Stimulated activated CD8-positive, alpha-beta memory T cell treated with anti-CD3 and anti-CD28 coated beads, Interleukin-15, amount 100 ng/mL, for 48 hours (primary cell): ENCODE measurements at places on chromosomes 11 and 22.

DNA sequence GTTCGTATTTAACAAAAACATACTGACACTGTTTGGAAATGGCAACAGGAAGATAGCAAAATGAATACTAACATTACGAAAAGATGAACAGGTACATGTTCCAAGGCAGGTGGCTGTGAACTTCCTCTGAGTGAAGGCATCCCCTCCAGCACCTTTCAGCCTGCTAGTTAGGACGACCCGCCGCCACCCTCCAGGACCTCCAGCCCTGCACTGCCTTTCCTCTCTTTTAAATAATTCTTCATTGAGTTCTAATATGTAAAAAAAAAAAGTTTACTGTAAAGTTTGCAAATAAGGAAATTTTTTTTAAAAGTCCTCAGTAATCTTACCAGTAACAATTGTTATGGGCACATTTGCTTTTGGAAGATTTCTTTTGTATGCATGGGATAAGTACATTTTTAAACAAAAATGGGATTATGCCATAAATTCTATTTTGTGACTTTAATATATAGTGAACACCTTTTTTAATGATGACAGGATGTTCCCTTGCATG lies 6.0 kb downstream of the NEAT1 start:
- DNase-seq, result no peak

- no peak for DNase-seq
Observed at GRCh38 chr11:75534259-75535069, 8.7 kb upstream of the GDPD5 start.

GRCh38 chr22:46763051-46763705 lies 728 bp downstream of the TBC1D22A start:
- DNase-seq, result no peak

DNA sequence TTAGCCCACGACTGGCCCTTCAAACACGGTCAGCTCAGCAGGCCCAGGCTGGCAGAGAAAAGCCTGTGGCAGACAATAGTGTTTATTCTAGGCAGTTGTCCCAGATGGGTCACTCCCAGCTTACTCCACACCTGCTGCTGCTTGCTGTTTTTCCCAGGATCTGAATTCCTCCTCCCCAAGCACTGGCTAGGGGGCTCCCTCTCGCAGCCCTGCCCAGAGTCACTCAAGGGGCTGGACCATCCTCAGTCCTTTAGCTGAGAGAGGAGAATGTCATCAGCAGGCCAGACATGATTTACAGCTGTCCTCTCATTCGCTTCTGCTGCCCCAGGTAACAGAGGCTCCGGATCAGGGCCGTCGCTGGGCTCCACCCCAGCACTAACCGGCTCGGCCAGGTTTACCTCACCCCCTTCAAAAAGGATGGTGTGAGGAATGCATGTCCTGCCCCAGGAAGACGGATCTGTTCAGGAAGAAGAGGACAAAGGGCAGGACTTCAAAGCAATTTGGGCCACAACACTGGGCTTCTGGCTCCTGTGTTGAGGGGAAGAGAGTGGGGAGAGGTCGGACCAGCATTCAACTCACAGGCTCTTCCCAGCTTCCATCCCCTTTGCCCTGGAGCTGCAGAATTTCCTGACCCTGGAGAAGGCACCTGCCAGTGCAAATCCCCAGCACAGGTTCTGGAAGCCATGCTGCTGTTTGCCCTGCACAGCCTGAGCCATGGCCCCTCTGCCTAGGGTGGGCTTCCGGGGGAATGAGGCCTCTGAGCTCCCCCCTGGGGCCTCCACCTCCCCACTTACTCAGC lies 59.7 kb upstream of the BARX2 start:
- DNase-seq, result no peak

- DNase-seq, result no peak
Observed at GRCh38 chr22:20388200-20388599, 5.8 kb upstream of the ZNF74 start.

- DNase-seq, result no peak
Observed at GRCh38 chr11:76257074-76257719, 50.9 kb upstream of the WNT11 start.

GRCh38 chr11:3866836-3867208 lies 11.4 kb downstream of the STIM1 start:
- no peak for DNase-seq

GRCh38 chr11:99197477-99197876 lies 176.7 kb downstream of the CNTN5 start:
- no peak for DNase-seq

GRCh38 chr11:13776134-13776815 lies 107.8 kb downstream of the FAR1 start:
- no peak for DNase-seq

DNA sequence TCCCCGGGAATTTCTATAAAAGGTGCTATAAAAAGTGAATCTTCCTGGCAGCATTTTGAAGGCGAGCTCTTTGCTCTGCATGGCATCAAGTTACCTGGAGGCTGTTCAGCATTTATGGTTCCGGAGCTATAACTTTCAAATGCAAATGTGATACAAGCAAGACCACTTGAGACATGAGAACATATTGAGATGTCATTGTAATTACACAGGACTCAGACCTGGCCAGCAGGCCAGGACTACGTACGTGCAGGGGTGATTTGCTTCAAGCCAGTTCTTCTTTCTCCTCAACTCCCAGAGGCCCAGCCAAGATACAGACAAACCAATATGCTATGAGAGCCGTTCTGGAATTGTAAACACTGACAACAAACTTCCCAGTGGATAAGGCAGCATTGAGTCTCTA lies 227.4 kb upstream of the FAT3 start:
- no peak for DNase-seq

- no peak for DNase-seq
Observed at GRCh38 chr22:48753752-48754517, 1073.7 kb downstream of the BRD1 start.

GRCh38 chr22:50676180-50676636 lies 3.6 kb downstream of the SHANK3 start:
- DNase-seq, result no peak

- DNase-seq, result no peak
Observed at GRCh38 chr11:86782742-86783141, 17.6 kb upstream of the PRSS23 start.

- DNase-seq, result no peak
Observed at GRCh38 chr11:123479048-123479837, 49.2 kb downstream of the GRAMD1B start.

- no peak for DNase-seq
Observed at GRCh38 chr11:10158461-10158860, 135.6 kb downstream of the SBF2 start.

- no peak for DNase-seq
Observed at GRCh38 chr11:82998697-82999096, 73.0 kb downstream of the RAB30 start.

DNA sequence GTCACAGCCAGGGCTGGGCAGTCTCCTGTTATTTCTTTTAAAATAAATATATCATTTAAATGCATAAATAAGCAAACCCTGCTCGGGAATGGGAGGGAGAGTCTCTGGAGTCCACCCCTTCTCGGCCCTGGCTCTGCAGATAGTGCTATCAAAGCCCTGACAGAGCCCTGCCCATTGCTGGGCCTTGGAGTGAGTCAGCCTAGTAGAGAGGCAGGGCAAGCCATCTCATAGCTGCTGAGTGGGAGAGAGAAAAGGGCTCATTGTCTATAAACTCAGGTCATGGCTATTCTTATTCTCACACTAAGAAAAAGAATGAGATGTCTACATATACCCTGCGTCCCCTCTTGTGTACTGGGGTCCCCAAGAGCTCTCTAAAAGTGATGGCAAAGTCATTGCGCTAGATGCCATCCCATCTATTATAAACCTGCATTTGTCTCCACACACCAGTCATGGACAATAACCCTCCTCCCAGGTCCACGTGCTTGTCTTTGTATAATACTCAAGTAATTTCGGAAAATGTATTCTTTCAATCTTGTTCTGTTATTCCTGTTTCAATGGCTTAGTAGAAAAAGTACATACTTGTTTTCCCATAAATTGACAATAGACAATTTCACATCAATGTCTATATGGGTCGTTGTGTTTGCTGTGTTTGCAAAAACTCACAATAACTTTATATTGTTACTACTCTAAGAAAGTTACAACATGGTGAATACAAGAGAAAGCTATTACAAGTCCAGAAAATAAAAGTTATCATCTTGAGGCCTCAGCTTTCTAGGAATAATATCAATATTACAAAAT lies 13.4 kb downstream of the OR51B4 start:
- no peak for DNase-seq

- DNase-seq, result no peak
Observed at GRCh38 chr11:24872186-24872585, 375.3 kb downstream of the LUZP2 start.

- no peak for DNase-seq
Observed at GRCh38 chr11:77127920-77128691, at the start of gene MYO7A. Gene MYO7A (plus strand): TSS chr11:77128246. CDS start chr11:77130635, 2,389 bp downstream.

GRCh38 chr11:46537121-46537520 lies 56.7 kb downstream of the AMBRA1 start:
- no peak for DNase-seq

- DNase-seq, result no peak
Observed at GRCh38 chr11:108084811-108085210, 36.6 kb upstream of the ACAT1 start.

DNA sequence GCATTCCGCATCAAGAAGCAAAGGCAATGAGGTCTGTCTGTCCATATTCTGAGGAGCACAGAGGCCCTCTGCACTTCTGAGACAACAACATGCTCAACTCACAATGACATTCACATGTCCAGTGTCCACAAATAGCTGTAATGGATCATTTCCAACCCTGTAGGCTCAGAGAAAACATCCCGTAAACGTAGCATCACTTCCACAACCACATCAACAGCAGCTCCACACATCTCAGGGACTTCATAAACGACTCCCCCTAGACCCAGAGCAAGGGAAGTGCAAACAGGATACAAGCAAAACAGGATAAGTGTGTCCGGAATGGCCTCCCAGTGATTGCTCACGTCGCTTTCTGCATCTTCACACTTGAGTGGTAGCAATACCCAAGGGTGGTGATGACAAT lies 100.2 kb downstream of the SYN3 start:
- no peak for DNase-seq

DNA sequence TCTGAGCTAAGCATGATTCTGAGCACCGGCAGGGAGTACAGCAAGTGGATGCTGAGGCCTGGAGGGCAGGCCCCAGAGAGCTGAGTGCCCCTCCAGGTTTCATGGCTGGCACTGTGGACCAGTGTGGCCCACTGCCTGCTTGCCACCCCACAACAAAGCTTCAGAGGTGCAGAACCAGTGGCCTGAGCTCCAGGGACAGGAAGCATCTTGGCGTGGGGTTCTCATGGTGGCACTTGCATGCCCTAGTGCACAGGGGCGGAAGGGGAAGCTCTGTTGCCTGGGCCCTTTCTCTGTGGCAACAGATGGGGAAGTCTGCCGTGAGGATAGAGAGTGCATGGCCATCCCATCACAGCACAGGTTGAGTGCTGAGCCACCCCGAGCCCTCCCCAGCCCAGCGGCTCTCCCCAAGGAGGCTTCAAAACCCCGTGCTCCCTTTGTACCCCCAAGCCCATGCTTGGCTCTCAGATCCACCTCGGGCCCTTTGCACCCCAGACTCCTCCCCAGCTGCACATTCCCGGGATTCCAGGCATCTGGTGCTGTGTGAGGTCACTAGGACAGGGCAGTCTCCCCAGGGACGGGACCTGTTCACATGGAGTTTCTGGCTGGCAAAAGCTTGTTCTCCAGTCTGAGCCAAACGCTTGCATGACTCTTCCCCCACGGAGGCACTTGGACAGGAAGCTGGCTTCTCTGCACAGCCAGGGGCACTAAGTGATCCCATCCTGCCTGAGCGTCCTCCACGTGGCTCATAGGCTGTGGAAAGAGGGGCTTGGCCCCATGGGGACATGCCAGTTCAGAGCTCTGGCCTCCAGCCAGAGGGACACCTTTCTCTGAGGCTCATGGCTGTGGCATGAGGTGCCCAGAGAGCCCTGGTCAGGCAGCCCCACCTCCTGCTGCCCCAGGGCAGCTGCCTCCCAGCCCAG lies 4.2 kb downstream of the SLC25A1 start:
- DNase-seq, result no peak

DNA sequence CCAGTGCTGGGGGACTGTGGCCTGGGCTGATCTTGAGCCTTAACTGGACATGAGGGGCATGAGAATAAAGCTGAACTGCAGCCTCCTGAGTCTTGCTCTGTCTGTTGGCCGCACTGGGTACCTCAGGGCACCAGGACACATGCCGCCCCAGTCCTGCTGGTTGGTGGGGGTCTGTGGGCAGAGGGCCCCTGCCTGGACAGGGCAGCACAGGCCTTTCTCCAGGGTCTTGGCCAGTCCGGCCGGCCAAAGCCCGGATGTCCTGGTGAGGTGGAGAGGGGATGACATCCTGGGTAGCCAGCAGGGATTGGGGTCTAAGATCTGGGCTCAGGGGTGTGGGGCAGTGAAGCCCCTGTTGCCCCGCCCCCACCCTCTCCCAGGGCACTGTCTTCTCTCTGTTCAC lies 1.5 kb upstream of the RPS6KA4 start:
- no peak for DNase-seq

DNA sequence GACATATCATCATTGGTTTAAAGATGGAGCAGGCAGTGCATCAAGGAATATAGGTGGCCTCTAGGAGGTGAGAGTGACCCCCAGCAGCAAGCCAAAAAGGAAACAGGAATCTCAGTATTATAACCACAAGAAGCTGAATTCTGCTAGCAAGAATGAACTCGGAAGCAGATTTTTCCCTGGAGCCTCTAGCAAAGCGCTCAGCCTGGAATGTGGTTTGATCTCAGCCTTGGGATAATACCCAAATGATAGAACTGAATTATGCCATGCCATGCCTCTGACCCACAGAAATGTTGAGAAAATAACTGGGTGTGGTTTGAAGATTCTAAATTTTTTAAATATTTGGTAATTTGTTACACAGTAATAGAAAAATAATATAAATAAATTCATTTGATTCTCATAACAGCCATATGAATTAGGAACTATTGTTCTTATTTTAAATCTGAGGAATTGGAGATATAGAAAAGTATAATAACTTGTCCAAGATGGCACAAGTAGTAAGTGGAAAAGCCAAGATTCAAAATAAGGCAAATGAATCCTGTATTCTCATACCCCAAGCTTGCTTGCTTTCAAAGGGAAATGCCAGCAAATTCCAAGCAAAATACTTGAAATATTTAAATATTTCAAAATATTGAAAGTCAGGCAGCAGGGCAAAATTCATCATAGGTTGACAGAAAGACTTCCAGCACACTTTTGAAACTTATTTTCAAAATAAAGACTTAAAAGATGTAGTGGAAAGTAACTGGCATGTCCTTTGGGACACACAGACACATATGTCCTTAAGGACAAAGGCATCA lies 567.4 kb downstream of the KCNA4 start:
- DNase-seq, result no peak

GRCh38 chr11:62108971-62109404 lies 14.8 kb upstream of the INCENP start:
- no peak for DNase-seq

DNA sequence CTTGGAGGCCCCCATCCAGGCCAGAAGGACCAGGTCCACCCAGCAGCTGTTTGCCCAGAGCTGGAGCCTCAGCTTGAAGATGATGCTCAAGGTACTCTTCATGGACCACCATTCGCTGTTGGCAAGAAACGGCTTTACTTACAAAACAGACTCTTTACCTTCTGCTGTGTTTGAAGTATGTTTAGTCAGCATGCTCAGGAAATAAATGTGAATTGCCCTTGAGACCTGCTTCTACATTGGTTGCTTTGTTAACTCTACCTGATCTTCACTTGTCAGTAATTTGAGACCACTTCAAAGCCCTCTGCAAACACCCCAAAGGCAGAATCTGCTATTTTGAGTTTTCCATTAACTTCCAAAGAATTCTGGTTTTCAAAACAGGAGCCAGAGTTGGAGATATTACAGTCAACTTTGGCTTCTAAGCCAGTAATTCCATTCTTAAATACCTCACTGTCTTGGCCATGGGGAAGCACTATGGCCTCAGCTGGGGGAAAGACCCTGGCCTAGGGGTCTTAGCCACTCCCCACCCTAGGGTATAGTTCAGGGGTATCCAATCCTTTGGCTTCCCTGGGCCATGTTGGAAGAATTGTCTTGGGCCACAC lies 2.7 kb downstream of the UQCR10 start:
- DNase-seq, result no peak
